Left renal cortex interstitium (tissue), 4 donors: ENCODE measurements at places on chromosomes 1 and 21.
A peak's percentile ranks its signal among the peaks of the same experiment; 100 is the strongest.

DNA sequence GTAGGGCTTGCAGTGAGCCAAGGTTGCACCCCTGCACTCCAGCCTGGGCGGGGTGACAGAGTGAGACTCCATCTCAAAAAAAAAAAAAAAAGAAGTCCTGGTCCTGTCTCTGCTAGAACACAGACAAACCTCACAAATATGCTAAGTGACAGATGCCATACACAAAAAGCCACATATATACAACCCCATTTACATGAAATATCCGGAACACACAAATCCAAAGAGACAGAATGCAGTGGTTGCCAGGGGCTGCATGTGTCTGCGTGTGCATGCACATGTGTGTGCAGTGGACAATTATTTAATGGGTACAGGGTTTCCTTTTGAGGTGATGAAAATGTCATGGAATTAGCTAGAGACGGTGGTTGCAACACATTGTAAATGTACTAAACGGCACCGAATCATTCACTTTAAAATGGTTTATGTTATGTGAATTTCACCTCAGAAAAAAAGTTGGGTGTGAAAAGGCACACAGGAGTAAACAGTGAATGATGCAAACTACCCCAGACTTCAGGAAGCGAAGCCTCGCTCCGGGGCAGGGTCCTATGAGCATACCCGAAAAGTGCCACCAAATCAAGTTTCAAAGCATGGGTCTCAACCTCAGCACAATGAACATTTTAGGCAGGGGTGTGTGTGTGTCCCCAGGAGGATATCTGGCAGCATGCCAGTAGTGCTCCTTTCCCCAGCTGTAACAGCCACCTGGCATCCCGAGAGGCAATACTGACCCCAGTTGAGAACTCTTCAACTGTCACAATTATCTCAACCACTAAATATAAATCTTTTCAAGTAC is 48.3 kb downstream of the GNB1 start:
- no peak for DNase-seq

GRCh38 chr1:160874935-160875334 is 10.0 kb downstream of the ITLN1 start:
- no peak for DNase-seq

DNA sequence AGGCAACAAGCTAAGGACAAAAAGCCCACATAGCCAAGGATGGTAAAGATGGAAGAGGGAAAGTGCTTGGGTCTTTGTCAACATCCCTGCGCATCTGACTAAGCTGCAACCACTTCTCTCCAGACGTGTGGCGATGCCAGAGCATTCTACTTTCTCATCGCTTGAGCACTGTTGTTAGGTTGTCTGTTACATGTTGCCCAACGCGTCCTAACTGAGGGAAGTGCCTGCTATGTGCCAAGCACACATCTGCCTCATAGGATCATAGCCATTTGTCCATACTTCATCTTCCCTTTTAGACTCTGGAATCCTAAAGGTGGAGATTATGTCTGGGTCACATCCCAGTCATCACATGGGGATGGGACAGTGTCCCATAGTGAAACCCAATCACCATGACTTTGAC is 464.9 kb downstream of the MATN1 start:
- no peak for DNase-seq

DNA sequence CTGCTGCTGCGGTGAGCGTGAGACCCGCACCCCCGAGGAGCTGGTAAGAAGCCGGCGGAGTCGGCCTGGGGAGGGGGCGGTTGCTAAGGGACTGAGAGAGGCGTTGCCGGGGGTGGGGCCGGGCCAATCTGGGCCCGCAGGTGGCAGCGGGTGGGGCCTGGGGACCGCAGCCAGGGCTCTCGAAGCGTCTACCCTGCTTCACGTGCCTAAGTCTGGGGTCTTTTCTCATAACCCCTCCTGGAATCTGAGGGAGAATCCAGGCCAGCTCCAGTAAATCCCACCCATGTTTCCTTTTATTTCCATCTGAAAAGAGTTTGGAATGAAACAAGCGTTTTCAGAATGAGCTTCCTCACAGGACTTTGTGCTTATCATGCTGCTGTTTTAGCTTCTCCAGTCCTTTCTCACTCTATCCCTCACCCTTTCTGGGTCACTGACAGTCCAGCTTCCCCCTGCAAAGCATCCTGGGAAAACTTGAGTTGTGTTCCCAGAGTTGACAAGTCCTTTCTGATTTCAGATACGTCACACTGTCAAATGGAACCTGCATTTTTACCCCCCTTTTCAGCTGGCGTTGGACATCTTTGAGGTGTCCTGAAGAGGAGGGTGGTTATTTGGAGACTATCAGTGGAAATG is 431 bp downstream of the CLCN6 start:
- no peak for DNase-seq

GRCh38 chr1:154436433-154436832 is 31.3 kb downstream of the IL6R start:
- DNase-seq = no peak

GRCh38 chr1:218473522-218473921 is 128.4 kb downstream of the TGFB2 start:
- DNase-seq = no peak

DNA sequence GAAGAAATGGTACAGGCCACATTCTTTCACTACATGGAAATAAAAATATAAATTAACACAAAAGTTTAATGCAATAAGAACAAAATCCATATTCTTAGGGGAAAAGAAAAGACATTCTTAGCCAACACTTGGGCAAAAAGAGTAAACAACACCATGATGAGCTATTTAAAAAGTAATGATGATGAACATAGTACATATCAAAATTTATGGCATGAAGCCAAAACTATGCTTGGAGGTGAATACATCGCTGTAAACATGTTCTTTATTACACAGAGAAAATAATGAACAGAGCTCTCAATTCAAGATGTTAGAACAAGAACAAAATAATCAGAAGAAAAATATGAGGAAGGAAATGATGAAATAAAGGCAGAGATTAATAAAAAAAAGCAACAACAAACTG is 158.2 kb downstream of the ZSCAN20 start:
- DNase-seq = no peak

- no peak for DNase-seq
These were observed 28.9 kb upstream of the ADAM30 start for GRCh38 chr1:119924948-119925898.

DNA sequence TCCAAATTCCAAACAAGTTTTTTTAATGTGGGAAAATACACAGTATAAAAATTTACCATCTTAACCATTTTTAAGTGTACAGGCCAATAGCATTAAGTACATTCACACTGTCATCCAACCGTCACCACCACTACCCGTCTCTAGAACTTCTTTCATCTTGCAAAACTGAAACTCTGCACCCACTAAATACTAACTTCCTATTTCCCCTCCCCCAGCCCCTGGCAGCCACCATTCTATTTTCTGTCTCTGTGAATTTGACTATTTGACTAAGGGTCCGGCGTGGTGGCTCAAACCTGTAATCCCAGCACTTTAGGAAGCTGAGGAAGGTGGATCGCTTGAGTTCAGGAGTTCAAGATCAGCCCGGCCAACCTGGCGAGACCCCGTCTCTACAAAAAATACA is 36.1 kb downstream of the CLSTN1 start:
- no peak for DNase-seq

DNA sequence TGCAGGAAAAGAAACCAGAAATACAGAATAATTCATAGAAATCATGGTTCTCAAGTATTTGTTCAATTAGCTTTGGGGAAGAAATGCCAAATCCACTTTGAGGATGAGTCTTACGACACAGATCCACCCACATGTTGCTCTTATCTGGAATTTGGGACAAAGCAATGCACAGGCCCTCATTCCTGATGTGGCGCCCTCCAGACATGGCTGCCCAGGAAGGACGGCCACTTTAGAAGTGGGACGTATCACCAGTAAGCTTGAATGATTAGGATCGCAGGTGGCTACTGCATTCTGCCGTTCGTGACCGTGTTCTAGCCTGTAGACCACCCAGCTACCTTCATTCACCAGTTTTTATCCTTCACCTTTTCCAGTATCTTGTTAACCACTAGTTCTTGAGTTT is 20.1 kb upstream of the NCMAP start:
- DNase-seq = no peak

- DNase-seq = no peak
These were observed 3.1 kb downstream of the CDCP2 start for GRCh38 chr1:54149734-54150133.

DNA sequence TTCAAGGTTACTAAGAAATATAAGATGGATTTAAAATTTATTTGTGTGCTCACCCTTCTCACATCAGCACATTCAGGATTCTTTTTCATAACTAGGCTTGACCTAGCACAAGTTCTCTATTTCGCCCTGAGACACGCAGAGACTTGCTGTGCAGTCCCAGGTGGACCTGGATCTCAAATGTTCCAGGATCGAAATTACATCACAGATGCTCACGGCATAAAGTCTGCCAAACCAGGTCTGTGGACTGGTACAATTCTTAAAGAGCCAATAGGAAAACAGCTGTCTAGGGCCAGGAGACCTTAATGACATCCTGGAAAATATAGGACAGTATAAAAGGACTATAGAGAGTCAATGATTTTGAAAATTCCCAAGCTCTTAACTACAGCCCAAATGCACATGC is 2.2 kb downstream of the PGBD5 start:
- no peak for DNase-seq

DNA sequence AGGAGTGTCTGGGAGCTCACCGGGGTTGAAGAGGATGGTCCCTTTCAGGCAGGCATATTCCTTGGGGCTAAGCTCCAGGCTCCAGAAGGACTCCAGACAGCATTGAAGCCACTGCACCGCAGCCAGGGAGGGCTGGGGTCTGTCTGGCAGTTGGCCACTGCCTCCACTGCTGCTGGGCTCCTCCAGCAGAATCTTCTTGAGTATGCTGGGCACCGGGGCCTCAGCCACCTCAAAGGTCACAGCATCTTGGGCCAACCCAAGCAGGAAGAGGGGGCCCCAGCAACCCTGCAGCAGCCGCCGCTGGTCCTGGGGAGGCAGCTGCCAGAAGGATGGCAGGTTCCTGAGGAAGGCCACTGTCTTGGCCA is 404 bp downstream of the NR0B2 start:
- no peak for DNase-seq

- no peak for DNase-seq
These were observed 17.0 kb downstream of the ZNF697 start for GRCh38 chr1:119631086-119631432.

DNA sequence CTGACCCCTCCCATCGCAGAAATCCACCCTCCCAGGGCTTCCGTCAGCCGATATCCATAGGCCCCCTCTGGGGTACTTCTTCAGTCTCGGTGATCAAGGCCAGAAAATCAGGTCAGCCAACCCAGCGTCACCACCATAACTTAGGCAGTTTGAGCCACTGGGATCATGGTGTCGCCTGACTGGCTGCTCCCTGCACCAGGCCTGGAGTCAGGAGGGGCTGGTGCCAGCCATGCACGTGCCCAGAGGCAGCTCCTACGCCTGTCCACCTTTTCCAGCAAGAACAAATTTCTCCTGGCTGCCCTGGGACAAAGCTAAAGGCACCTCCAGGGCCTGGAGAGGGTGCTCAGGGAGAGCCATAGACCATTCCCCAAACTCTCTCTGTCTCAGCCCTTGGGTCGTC is 4.8 kb upstream of the CTRC start:
- no peak for DNase-seq

DNA sequence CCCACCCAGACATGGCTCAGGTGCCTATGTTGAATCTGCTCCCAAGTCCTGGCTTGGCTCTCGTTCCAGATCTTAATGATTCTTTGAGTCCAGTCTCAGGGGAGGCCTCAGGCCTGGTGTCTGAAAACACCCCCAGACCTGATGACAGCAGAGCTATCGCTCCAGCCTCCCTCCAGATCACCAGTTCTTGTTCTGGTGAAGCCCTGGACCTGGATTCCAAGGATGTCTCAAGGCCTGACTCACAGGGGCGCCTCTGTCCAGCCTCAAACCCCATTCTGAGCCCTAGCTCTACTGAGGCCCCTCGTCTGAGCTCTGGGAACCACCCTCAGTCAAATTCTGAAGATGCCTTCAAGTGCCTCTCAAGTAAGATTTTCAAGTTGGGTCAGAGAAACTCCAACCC is 11.4 kb downstream of the MROH7 start:
- no peak for DNase-seq

- DNase-seq = no peak
These were observed 116.9 kb upstream of the RAB4A start for GRCh38 chr1:229153955-229154548.

- DNase-seq = peak; percentile 26
These were observed 823 bp downstream of the ENAH start for GRCh38 chr1:225651872-225652728.

DNA sequence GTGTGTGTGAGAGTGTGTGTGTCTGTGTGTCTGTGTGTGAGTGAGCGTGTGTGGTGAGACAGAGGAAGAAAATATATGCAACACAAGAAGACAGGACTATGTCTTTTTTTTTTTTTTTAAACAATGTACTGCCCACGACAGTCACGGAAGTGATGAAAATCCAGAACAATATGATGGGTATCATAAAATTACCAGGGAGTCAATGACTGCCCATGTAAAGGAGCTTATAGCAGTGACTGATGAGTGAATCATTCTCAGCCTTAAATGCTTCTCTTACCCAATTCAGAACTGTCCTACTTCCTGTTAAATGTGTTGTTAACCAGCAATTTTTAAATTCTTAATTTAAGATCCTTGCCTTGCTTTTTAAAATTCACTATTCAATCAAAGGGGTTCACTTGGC is 46.6 kb downstream of the RGS7 start:
- no peak for DNase-seq
